CMK (cell line): ENCODE measurements at places on chromosomes 11 and 22.

DNA sequence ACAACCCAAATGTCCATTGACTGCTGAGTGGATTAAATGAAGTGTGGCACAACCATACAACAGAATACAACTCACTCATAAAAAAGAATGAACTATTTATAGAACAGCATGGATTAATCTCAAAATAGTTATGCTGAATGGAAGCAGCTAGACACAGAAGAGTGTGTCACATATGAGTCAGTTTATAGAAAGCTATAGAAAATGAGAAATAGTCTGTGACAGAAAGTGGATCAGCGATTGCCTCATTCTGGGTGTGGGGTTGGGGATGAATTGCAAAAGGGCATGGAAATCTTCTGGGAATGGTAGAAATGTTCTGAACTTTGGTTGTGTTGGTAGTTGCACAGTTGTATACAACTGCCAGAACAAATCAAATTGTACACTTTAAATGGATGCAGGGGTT is 37.4 kb downstream of the PRR5L start:
- DNase-seq: no peak

DNA sequence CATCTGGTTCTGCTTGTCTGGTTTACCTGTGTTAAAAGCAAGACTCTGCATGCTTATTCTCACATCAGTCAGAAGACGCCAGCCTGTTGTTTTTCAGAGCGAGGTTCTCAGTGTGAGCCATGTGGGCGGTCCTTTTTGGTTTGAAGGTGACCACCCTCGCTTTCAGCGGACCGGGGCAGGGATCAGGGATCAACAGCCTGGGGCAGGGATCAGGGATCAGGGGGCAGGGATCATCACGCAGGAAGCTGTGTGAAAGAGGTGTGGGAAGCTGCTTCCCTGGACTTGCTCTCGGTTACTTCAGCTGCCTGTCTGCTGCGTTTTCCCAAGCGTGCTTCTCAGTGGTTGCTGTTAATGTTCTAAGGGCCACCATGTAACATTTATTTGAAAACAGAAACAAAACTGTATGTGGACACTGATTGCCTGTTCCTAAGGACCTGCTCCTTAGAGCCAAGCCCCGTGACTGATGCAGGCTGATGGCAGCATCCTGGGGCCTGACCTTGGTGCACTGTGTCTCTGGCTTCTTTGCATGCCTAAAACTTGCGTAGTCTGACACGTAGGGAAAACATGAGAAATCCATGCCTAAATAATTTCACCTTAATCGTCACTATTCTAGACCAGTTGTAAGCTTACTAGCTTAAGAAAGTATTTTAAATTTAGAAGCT is 146.9 kb downstream of the ATXN10 start:
- no peak for DNase-seq

- no peak for DNase-seq
Observed at GRCh38 chr11:116853461-116854073, 16.1 kb upstream of the APOA1 start.

- no peak for DNase-seq
Observed at GRCh38 chr11:76680518-76681425, 10.2 kb upstream of the LRRC32 start.

GRCh38 chr11:31801298-31801702 is 9.8 kb downstream of the PAX6 start:
- no peak for DNase-seq
